ENCODE measurements at places on chromosomes 7 and 10.

GRCh38 chr7:96495751-96496216 lies 173.9 kb upstream of the SLC25A13 start:
- H3K36me3 ChIP-seq, result no peaks in the 10 kb centered on the region
- no peaks in the 10 kb centered on the region for H3K27me3 ChIP-seq
- DNase-seq, result no peak
- H3K4me3 ChIP-seq, result no peak overlapping the region
- H3K4me1 ChIP-seq, result no peaks in the 10 kb centered on the region

- H3K27ac ChIP-seq, result no peak overlapping the region
- no peaks in the 10 kb centered on the region for H3K36me3 ChIP-seq
- no peak overlapping the region for H3K4me3 ChIP-seq
- DNase-seq, result no peak
- no peaks in the 10 kb centered on the region for H3K4me1 ChIP-seq
- H3K27me3 ChIP-seq, result no peaks in the 10 kb centered on the region
Measured at GRCh38 chr7:39709768-39710311, 86.5 kb downstream of the RALA start.

GRCh38 chr10:31977440-31978155 lies 49.0 kb upstream of the ARHGAP12 start:
- no peaks in the 10 kb centered on the region for H3K36me3 ChIP-seq
- no peak overlapping the region for H3K27ac ChIP-seq
- H3K27me3 ChIP-seq, result no peaks in the 10 kb centered on the region
- no peak for DNase-seq
- no peaks in the 10 kb centered on the region for H3K4me1 ChIP-seq

- no peak for DNase-seq
- H3K27me3 ChIP-seq, result no peaks in the 10 kb centered on the region
- H3K4me1 ChIP-seq, result no peaks in the 10 kb centered on the region
- no peaks in the 10 kb centered on the region for H3K36me3 ChIP-seq
- no peak overlapping the region for H3K4me3 ChIP-seq
Measured at GRCh38 chr10:87702973-87703294, 43.3 kb downstream of the PAPSS2 start.

DNA sequence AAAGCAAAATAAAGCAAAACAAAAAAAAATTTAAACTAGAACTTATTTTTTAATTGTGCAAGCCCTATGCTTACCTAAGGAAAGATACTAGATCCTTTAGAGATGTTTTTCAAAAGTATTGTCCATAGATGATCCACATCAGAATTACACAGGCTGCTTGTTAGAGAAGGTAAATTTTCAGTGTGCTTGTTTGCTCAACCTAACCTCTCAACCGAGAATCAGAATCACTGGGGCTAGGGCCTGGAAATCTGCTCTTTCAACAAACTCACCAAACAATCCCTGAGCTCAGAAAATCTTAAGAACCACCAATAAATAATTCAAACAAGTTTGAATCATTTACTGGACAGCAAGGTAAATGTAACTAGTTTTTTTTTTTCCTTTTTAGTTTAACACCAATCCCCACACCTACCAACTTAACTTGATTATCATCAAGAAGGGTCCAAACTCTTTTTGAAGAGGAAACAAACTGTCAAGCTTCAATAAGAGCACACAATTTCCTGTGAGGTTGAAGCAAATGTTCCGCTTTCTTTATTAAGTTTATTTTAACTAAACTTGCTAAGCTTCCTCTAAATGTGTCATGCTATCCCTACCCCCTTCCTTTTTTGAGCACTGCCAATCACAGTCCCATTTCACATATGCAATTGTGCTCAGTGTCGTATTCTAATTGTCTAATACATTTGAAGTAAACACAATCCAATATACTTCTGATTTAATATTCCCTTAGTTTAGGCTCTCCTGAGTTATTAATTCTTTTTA lies 7.4 kb upstream of the TSPAN33 start:
- H3K27ac ChIP-seq, result no peak overlapping the region
- no peak overlapping the region for H3K4me3 ChIP-seq
- H3K4me1 ChIP-seq, result no peaks in the 10 kb centered on the region
- no peaks in the 10 kb centered on the region for H3K27me3 ChIP-seq
- no peaks in the 10 kb centered on the region for H3K36me3 ChIP-seq
- no peak for DNase-seq

DNA sequence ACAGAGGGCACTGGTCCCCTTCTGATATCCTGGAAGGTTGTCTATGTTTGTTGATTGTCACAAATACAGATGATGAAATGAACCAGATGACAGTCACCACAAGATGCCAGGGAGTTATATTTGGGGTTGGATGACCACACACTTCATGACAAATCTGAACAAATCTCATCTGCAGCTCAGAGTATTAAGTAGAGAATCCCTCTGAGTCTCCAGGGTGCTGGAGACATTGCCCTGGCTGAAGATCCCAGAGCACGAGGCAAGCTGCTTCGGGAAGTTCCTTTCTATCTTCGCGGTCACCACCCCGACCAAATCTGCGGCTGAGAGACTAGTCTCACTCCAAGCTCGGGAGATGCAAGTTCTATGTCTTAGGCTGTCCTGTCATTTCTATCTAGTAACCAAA lies 9.0 kb downstream of the DENND2A start:
- H3K27ac ChIP-seq, result no peak overlapping the region
- H3K4me1 ChIP-seq, result peaks cover under 1% of the 10 kb centered on the region
- no peaks in the 10 kb centered on the region for H3K36me3 ChIP-seq
- H3K4me3 ChIP-seq, result no peak overlapping the region
- DNase-seq, result no peak
